ENCODE measurements at places on chromosomes 3 and 15.

DNA sequence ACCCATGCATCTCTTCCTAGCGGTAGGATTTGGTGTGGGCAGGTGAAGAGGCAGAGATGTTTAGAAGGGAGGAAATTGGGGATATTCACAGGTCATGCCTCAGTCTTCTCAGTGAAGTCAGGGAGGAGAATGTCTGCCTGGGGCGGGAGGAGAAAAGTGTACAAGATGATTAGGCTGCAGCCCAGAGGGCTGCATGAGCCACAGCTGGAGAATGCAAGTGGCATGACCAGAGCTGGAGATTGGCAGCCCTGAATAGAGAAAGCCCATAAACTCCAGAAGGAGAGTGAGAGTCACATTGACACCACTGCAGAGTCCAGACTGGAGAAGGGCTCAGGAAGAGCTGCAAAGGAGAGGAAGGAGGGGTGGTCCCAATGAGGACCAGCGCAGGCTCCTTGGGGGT, 22.6 kb downstream of the PDHB start:
- DNase-seq, result no peak

GRCh38 chr3:72947715-72948490, 48.7 kb upstream of the PPP4R2 start:
- no peak for DNase-seq

GRCh38 chr3:186971578-186971977, 41.3 kb downstream of the ST6GAL1 start:
- no peak for DNase-seq

GRCh38 chr3:99931059-99931458, 113.4 kb downstream of the CMSS1 start:
- no peak for DNase-seq

GRCh38 chr3:48504051-48504946, at the start of gene SHISA5:
Gene SHISA5, minus strand, starts transcription at chr3:48504174. Its CDS starts 80 bp downstream, at chr3:48504094.
- DNase-seq, result peak; percentile 83

DNA sequence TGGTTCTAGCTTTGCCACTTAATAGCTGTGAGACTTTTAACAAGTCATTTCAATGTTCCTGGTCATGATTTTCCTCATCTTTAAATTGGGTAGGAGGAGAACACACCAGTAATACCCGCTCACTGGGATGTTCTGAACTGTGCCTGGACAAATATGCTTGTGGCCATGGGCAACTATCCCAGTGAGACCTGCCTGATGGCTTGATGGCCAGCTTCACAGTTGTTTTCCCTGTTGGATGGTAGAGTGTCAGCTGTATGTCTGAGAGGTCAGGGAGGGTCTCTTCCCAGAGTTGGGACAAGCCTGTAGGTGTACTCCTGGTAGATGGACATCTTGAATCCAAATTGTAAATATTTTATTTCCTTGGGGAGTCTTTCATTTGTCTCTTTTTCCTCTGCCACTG, 92.5 kb upstream of the PFN2 start:
- no peak for DNase-seq

GRCh38 chr15:31488437-31489204, 162.0 kb downstream of the KLF13 start:
- peak; percentile 85 for DNase-seq

- DNase-seq, result no peak
Measured at GRCh38 chr15:64148581-64148980, 3.0 kb upstream of the SNX22 start.

DNA sequence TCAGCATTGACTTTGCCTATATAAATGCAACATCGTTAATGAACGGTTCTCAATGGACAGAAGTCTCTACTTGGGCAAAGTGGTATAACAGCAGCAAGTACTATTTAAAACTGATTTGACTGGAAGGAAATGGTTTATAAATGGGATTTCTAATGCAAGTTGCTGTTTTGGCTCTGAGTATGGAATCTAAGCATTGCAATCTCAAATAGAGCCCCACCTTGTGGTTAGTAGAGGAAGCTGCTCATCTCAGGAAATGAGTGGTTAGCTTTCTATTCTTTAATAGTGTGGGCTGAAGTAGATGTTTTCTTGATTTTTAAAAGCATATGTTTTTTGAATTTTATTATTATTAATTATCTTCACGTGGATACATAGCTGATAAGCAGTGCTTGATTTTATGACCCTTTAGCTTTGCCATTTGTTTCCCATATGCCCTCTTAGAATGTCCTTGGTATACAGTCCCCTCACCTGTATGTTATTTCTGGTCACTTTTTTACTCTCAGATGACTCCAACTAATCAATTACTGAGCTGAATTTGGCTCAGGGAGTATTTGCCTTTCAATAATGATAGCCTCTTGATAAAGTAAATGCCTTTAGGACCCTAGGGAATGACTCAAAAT, 67.1 kb downstream of the OXSM start:
- peak; percentile 36 for DNase-seq

DNA sequence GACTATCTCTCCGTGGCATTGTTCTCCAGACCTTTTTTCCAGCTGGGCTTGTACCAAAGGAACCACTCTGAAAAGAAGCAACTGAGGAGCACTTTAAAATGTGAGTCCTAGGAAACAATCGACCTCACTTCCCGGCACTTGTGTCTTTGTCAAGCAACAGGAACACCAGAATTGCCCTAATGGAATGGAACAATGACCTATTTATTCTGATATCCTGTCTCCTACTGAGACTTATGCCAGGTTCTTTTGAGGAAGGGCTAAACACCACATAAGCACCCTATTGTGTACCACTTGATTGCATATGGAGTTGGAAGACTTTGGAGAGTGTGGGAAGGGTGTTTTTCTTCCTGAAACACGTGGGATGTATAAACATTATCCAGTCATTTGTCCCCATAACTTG, 56.8 kb upstream of the TGFBR2 start:
- no peak for DNase-seq

- DNase-seq, result no peak
Measured at GRCh38 chr15:23787346-23788105, 100.4 kb upstream of the NDN start.

- DNase-seq, result peak; percentile 91
Measured at GRCh38 chr3:23202921-23203707, at the start of gene UBE2E2. Gene UBE2E2, plus strand, starts transcription at chr3:23203327.

DNA sequence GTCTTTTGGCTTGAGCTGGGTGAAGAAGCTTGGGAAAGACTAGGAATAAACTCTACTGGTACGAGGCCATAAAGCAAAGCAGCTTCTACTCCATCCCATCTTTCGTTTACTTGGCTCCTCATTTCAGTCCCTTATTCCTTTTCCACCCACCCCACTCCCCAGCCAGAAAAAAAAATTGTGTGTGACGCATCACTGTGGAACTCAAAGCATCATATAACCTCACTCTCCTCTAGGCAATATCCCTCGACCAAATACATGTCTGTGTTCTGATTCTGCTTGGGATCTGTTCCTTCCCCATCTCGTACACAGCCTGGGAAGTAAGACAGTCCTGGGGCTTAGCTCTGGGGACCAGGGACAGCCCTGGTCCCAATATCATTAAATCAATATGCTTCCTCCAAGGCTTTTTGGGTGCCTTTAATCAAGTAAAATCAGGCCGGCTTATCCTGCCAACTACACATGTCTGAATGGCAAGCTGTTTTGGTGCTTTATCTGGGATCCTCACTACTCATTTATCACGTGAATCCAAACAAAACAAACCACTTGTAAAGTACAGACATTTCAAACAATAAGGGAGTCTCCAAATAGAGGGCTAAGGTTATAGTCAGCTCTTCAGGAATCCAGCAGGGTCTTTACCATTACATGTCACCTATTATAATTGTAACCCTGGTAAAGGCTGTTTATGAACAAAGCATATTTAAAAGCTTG, 74.9 kb upstream of the ZBED2 start:
- DNase-seq, result no peak

- no peak for DNase-seq
Measured at GRCh38 chr3:186283651-186284348, 78.2 kb downstream of the DGKG start.

- DNase-seq, result no peak
Measured at GRCh38 chr3:123790254-123791072, 93.7 kb downstream of the MYLK start.

DNA sequence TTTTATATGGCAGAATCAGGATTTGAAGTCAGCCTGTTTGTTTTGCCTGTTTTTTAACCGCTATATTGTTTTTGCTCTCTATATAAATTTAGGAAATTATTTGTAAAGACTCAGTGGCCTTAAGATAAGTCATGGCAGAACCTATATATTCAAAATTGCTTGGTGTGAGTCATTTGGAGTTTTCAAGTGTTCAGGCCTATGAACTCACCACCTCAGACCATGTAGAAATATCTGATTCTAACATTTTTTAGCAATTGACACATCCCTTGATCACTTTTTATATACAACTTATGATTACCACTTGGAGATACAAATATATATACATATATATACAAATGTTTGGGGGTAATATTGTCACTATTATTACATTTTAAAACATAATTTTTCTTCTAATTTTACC, 95.7 kb downstream of the VGLL3 start:
- DNase-seq, result no peak

- peak; percentile 8 for DNase-seq
Measured at GRCh38 chr3:60125686-60126085, 1075.9 kb upstream of the CFAP20DC start.

GRCh38 chr15:93941697-93942096, 289.7 kb upstream of the MCTP2 start:
- DNase-seq, result no peak

- DNase-seq, result no peak
Measured at GRCh38 chr3:130738241-130738640, 8.4 kb downstream of the PIK3R4 start.

DNA sequence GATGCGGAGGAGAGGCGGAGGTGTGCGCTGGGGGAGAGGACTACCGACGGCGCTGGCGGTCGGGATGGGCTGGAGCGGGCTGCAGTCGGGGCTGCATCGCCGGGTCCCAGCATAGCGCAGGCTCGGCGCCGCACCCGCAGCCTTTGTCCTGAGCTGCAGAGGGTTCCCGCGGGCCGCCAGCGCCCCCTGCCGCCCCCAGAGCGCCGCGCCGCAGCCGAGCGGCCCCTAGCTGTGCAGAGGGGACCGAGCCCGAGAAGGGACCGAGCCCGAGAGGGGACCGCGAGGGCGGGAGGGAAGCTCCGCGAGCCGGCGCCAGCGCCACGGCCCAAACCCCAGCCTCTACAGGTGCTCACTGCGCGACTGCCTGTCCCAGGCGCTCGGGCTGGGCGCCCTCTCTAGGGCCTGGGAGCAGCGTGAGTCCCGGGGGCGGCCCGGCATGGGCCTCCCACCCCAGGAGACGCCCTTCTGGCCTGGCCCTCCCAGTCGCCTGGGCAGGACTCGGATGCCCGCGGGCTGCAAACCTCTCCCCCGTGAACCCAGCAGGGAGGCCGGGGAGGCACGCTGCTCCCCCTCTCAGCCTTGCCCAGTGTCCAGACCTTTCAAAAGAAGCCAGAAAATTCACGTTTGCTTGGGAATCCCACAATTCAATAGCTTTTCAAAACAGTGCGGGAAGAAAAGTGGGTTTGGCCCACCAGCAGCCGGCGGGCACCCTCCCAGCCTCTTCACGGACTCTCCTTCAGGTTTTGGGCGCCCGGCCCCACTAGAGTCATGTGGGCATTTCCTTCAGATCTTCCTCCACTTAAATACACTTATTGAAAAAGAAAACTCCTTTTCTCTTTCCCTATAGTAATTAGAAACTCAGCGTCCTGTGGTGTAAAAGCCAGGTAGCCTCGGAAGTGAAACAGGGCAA, 134.7 kb downstream of the TPRA1 start:
- peak; percentile 80 for DNase-seq

DNA sequence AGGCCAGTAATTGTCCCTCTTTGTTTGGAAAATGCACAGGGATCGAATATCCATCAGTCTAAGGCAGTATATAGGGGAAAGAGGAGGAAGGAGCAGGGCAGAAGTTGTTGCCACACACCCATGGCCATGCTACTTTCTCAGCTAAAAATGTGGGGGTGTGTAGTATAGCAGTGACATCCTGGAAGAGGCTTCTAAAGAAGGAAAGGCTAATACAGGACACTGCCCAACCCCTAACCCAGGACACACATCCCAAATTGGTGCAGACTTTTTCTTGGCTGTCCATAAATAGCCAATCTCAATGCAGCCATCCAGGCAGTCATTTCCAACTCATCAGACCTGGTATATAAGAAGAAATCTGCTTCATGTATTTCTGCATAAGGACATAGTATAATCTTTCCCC, 33.1 kb upstream of the LRRN1 start:
- DNase-seq, result no peak

- DNase-seq, result no peak
Measured at GRCh38 chr3:172124271-172124670, 84.9 kb downstream of the FNDC3B start.

DNA sequence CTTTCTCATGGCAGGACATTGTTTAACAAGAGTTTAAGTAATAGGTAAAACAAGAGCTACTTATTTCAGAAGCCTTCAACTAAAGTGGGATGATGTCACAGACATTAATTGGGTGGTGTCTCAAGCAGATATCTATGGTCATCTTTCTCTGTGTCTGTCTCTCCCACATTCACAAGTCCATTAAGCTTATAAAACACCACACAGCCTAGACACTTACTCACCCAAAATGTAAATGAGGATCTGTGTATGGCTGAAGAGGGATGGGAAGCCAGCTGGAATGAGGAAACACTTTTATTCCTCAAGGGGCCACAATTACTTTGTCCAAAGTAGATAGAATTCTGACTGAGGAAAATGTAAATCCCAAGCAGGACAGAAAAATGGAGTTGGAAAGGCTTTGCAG, 183.8 kb downstream of the THRB start:
- no peak for DNase-seq

DNA sequence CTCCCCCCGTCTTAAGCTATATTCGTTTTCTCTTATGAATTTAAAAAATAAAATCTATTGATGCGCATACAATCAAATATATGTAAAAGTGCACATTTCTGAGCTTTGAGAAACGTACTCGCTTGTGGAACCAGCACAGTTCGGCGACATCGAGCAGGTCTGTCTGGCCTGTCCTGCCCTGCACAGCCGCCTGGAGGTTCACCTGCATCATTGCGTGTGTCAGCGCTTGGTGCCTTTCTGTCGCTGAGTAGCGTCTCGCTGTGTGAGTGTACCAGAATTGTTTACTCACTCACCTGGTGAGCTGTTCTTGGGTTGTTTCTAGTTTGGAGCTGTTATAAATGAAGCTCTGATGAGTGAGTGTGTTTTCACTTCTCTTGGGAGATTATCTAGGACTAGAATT, 104.0 kb downstream of the VGLL4 start:
- DNase-seq, result no peak

- peak; percentile 24 for DNase-seq
Measured at GRCh38 chr3:72591522-72592421, 256.5 kb downstream of the SHQ1 start.

All from frontal cortex (tissue), 4 donors.